ENCODE measurements at places on chromosomes 4 and X.

- DNase-seq = no peak
Observed at GRCh38 chr4:134533068-134533467, 331.5 kb upstream of the PABPC4L start.

- peak; percentile 50 for DNase-seq
Observed at GRCh38 chr4:1172971-1173757, 781 bp upstream of the SPON2 start.

DNA sequence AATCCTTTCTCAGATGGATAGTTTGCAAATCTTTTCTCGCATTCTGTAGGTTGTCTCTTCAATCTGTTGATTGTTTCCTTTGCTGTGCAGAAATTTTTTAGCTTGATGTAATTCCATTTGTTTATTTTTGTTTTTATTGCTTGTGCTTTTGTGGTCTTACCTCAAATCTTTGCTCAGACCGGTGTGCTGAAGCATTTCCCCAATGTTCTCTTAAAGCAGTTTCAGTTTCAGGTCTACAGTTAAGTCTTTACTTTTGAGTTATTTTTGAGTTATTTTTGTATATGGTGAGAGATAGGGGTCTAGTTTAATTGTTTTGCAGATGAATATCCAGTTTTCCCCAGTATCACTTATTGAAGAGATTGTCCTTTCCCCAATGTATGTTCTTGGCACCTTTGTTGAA lies 18.2 kb upstream of the SLC25A14 start:
- no peak for DNase-seq

- DNase-seq = peak; percentile 18
Observed at GRCh38 chr4:13963601-13964000, 336.1 kb upstream of the BOD1L1 start.

- DNase-seq = no peak
Observed at GRCh38 chrX:6701085-6701484, 166.2 kb upstream of the VCX3A start.

DNA sequence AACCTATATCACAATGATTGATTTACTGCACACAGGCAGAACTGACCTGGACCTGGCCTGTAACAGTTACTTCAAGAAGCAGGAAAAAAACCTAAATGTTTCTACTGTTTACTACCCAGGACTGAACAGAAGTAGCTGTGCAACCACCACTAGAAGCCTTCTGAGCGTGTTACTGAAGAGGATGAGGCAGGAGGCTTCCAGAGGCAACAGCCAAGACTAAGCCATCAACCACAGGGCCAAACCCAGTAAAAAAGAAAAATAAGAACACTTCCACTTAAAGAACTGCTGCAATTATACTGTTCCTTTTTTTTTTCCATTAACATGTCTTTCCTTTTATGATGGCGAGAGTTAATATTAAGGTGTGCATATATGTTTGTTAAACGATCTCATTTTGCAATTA lies 29.4 kb upstream of the TTC29 start:
- no peak for DNase-seq

All from GM04503 (cell line).